ENCODE measurements at places on chromosomes 1 and 21. TPM values are rescaled to one million over a fixed set of nuclear protein-coding genes. Genes with fewer than 3 reads are reported as not detected.

CLCA4 gene
- 1,108 TPM for total RNA-seq

PBXIP1 gene
- 75.6 TPM for total RNA-seq

LRRC47 gene
- total RNA-seq = 30.6 TPM

ATP6V1G3 gene
- not detected for total RNA-seq

KCNJ9 gene
- 0.27 TPM for total RNA-seq

HJV gene
- not detected for total RNA-seq

AXDND1 gene
- total RNA-seq = 8.4 TPM

ETV3L gene
- not detected for total RNA-seq

PDC gene
- not detected for total RNA-seq

CELA2A gene
- not detected for total RNA-seq

OLFM3 gene
- total RNA-seq = not detected

MTMR11 gene
- 285 TPM for total RNA-seq

TNFRSF8 gene
- not detected for total RNA-seq

FOXD2 gene
- 17.2 TPM for total RNA-seq

GRIK1 gene
- not detected for total RNA-seq

MPL gene
- not detected for total RNA-seq

PLA2G2F gene
- not detected for total RNA-seq

DCAF8 gene
- total RNA-seq = 128 TPM

NUCKS1 gene
- total RNA-seq = 21.7 TPM

SPRR2F gene
- total RNA-seq = not detected

CSMD2 gene
- total RNA-seq = not detected

AIRE gene
- not detected for total RNA-seq

KIF21B gene
- total RNA-seq = 30.0 TPM

SH2D2A gene
- 1.9 TPM for total RNA-seq

SEMA4A gene
- 2.6 TPM for total RNA-seq

LCE6A gene
- total RNA-seq = not detected

PBX1 gene
- 46.8 TPM for total RNA-seq

PINK1 gene
- total RNA-seq = 235 TPM

CD1B gene
- not detected for total RNA-seq

OR2T11 gene
- not detected for total RNA-seq

SRM gene
- total RNA-seq = 21.6 TPM

IL12RB2 gene
- total RNA-seq = 1.2 TPM

ILDR2 gene
- 5.4 TPM for total RNA-seq

TDRD10 gene
- not detected for total RNA-seq

KRTAP19-1 gene
- total RNA-seq = not detected

LCK gene
- 12.3 TPM for total RNA-seq

SH2D1B gene
- 0.82 TPM for total RNA-seq

MRPS15 gene
- 40.6 TPM for total RNA-seq

FAM163A gene
- total RNA-seq = 0.14 TPM

PPIAL4G gene
- total RNA-seq = not detected

CD84 gene
- total RNA-seq = 8.6 TPM

HHAT gene
- total RNA-seq = 7.9 TPM

CRB1 gene
- total RNA-seq = 0.14 TPM

KCNJ10 gene
- not detected for total RNA-seq

ESPN gene
- total RNA-seq = 368 TPM

CFAP74 gene
- total RNA-seq = not detected

HES2 gene
- total RNA-seq = 34.6 TPM

C1QA gene
- 49.2 TPM for total RNA-seq

IL22RA1 gene
- 4.4 TPM for total RNA-seq

LRRC53 gene
- not detected for total RNA-seq

ANGPTL1 gene
- 19.9 TPM for total RNA-seq

DENND1B gene
- 59.9 TPM for total RNA-seq

LRRC8C gene
- 2.4 TPM for total RNA-seq

PLA2G2D gene
- not detected for total RNA-seq

PALMD gene
- 4.4 TPM for total RNA-seq

GORAB gene
- total RNA-seq = 25.8 TPM

MYOG gene
- not detected for total RNA-seq

PRDM2 gene
- total RNA-seq = 37.2 TPM

KISS1 gene
- total RNA-seq = not detected

AMY2A gene
- not detected for total RNA-seq

All from transverse colon (tissue), 4 donors.